Endodermal cell (in vitro differentiated cells): ENCODE measurements at places on chromosomes 6 and 20.

GRCh38 chr6:97702248-97702647, 419.2 kb upstream of the MMS22L start:
- DNase-seq: no peak

GRCh38 chr6:84379142-84379541, 151.7 kb upstream of the CEP162 start:
- DNase-seq: no peak

DNA sequence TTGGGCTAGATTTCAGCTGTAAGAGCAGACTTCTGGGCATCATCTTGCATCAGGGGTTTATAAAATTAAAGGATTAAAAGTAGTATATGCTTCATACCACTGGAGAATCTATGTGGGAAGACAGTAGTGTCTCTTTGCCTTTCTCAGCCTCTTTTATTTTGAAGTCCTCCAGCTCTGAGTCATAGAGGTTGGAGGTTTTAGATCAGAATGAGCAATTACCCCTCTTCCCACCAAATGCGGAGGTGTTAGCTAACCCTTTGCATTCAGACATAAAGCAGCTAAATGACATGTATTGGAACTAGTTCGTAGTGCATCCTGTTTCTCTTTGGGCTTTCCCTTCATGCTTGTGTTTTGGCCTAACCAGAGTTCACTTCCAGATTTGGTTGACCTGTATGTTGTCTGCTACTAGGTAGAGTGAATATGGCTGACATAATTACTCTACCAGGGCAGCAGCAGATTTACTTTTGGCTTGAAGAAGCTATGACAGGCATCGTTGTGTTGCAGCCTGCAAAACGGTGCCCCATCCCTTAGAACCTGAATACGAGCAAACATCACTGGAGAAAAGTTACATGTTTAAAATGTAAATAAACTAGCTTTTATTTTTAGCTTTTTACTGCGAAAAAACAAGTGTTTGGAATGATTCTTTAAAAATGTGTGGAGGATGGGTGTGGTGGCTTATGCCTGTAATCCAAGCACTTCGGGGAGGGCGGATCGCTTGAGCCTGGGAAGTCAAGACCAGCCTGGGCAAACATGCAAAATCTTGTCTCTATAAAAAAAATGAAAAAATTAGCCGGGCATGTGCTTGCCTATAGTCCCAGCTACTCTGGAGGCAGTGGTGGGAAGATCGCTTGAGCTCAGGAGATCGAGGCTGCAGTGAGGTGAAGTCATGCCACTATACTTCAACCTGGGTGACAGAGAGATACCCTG, 82.2 kb downstream of the MYO6 start:
- no peak for DNase-seq

- DNase-seq: peak; percentile 74
Observed at GRCh38 chr6:165098165-165098564, 211.2 kb downstream of the C6orf118 start.

DNA sequence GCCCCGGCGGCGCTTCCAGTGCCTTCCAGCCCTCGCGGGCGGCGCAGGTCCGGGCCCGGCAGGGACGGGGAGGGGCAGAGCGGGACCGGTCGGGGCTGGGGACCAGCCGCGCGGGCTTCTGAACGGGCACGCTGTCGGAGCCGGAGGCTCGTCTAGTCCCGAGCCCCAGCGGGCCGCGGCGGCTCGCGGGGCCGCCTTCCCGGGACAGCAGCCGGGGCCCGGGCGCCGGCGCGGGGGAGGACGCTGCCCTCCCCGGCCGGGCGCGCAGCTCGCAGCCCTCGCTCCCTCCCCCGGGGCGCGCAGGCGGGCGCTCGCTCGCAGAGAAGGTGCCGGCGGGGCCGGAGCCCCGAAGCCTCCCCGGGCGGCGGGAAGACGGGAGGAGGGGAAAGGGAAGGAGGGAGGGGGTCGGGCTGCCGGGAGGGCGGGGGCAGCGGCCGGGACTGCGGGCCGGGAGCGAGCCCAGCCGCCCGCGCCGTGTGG, 696 bp upstream of the SIRPA start:
- DNase-seq: peak; percentile 89

GRCh38 chr6:142935553-142936517, 9.1 kb downstream of the HIVEP2 start:
- no peak for DNase-seq

DNA sequence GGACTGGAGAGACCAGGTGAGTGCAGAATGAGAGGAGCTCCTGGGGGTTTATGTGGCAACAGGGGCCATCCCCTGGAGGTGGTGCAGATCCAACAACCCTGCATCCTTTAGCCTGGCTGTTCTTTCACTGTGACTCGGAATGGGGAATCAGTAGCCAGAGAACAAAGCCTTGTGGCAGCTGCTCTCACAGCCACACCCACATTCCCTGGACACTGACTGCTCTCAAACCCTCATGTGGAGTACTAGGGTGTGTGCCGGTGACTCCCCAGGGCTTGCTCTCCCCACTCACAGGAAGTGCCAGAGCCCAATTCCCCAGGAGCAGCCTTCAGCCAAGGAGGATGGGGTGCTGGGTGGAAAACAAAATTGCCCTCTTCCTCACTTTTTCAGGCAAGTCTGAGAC, 30.2 kb upstream of the GGTLC1 start:
- DNase-seq: no peak

DNA sequence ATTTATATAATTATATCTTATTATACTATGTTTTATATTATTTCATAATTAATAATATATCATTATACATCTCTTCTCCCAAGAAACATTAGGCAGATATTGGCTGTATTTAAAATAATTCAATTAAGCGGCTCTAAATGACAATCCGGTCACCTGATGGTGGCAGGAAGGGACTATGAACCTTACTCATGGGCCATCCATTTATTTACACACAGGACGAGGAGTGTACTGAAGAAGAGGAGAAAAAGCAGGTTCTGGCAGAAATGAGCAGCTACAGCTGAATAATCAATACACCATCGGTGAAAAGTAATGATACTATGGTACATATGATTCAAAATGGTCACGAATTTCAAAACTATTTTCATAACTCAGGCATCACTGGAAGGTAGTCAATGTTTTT, 277.7 kb downstream of the KIF16B start:
- no peak for DNase-seq

DNA sequence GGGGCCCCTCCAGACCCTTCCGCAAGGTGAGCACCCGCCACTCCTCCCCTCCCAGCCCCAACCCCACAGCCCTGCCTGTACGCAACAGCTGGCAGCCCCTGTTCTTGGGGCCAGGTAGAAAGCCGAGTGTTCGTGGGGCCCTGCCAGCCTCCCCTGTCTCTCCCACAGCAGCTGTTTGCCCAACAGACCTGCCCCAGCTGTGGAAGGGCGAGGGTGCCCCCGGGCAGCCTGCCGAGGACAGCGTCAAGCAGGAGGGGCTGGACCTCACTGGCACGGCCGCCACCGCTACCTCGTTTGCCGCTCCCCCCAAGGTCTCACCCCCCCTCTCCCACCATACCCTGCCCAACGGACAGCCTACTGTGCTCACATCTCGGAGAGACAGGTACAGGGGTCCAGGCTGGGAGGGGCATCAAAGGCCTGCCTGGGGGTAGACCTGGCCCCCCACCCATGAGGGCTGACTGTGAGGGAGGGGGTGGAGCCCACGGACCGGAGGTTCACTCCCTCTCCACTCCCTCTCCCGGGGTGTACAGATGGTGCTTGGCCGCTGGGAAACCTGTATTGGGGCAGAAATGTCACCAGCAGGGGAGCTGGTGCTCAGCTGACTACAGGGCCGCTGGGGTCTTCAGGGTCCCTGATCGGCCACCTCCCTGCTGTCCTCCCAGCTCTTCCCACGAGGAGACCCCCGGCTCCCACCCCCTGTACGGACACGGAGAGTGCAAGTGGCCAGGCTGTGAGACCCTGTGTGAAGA, 41.1 kb downstream of the FOXP4 start:
- DNase-seq: no peak

GRCh38 chr6:36642913-36643817, 35.3 kb upstream of the CDKN1A start:
- DNase-seq: no peak

DNA sequence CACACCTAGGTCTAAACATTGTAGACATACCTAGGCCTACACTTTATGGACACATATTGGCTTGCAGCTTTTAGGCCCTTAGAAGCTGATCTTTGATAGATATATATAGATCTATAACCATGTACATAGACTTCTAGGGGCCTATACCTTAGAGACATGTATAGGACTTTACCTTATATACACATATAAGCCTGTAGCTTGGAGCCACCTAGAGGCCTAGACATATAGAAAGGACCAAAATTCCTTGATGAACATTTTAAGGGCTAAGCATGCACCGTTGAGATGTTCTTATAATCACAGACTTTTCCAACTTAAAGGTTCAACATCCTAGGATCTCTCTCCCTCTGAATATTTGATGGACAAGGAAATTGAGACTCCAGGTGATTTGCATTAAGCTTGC, 371.7 kb upstream of the SASH1 start:
- DNase-seq: no peak

GRCh38 chr20:63033794-63034709, 27.3 kb upstream of the BHLHE23 start:
- no peak for DNase-seq

GRCh38 chr20:50122763-50123162, 9.8 kb upstream of the UBE2V1 start:
- no peak for DNase-seq

DNA sequence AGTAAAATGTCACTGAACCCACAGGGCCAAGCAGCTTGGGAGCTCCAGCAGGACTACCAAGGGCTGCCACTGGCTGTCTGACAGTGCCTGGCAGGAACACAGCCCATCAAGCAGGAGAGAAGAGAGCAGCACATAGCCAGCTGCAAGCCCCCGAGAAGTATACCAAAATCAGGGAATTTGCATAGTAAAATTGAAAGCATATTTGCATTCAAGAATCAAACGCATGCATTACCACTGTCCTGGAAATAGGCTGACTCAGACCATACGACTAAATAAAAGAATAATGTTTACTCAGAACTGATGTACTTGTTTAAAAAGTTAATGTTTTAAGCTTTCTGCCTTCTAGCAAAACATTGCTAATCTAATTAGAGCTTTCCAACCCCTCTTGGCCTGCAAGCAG, 298.1 kb downstream of the TFAP2B start:
- no peak for DNase-seq

GRCh38 chr6:135291288-135292076, 110.4 kb downstream of the MYB start:
- DNase-seq: no peak

DNA sequence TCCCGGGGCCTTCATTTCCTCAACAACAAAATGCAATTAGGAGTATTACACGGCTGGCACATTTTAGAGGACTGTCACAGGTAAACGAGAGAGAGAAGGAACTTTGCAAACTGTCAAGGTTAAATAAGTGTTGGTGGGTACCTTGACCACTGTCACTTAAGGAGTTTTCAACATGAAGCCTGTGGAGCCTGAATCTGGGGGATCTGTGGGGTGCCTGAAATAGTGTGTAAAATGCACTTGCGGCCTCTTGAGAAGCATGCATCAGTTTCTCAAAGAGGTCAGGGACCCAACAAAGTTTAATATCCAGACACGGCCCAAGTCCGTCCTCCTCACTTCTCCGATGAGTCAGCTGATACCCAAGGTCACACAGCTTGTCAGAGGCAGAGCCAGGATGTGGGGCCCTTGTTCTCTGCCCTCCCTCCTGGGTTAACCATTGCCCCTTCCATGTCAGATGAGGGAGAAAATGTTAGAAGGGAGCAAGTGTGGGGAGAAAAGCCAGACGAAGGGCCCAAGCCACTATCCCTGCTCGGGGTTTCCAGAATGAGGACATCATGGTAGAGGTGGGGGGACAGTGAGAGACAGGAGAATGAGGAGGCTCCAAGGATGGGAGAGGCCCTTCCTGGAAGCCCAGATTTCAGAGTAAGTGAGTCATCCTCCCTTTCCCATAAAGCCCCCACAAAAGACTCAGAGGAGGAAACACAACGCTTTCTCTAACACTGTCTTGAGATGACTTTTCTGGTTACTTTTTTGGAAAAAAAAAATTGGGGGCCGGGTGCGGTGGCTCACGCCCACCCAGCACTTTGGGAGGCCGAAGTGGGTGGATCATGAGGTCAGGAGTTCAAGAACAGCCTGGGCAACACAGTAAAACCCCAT, 42.2 kb downstream of the C6orf132 start:
- no peak for DNase-seq
